ENCODE measurements at places on chromosomes 5 and 9.
A peak's percentile ranks its signal among the peaks of the same experiment; 100 is the strongest.

GRCh38 chr9:135165756-135166519, 78.5 kb downstream of the OLFM1 start:
- DNase-seq, result no peak

GRCh38 chr9:94083384-94083783, 880 bp upstream of the PTPDC1 start:
- DNase-seq, result no peak

- no peak for DNase-seq
These were observed 250.7 kb downstream of the GABRB2 start for GRCh38 chr5:161295721-161296250.

GRCh38 chr5:74934949-74935751, 69.0 kb upstream of the FAM169A start:
- peak; percentile 21 for DNase-seq

DNA sequence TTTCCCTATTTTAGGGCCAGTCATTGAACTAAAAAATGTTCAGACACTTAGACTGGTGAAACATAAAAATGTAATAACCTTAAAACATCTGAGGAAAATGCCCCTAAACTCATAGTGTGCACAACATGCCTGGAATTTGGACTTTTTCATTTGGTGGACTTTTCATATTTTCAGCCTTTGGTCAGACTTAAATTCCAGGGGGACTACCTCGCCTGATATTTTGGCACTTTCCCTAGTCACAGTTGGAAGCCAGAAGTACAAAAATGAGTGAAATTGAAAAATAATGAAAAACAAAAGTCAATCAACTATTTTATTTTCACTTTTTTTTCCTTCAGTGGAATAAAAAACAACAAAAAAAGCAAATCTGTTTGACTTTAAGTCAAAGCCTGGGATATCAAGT, 256.2 kb downstream of the ACTL7B start:
- DNase-seq, result no peak

GRCh38 chr9:127444921-127445850, 6.0 kb downstream of the RPL12 start:
- DNase-seq, result no peak

GRCh38 chr5:21826884-21827283, 1026.3 kb downstream of the CDH12 start:
- DNase-seq, result no peak

DNA sequence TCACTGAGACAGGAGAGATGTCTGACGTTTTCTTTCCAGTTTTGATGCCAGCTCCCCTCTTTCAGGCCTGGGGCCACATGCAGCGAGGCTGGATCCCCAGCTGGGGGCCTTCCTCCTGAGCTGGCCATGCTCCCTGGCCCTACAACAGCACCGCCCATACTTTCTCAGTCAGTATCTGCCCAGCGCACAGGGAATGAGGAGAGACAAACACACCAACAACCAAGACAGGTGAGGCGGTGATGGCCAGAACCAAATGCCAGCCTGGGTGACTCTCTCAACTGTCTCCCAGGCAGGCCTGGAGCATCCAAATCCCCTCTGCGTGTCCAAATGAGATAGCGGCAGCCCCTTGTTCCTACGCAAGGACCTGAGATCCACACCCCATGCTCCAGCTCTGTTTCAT, 109.6 kb downstream of the ROR2 start:
- no peak for DNase-seq

- no peak for DNase-seq
These were observed 25.7 kb downstream of the SLC1A1 start for GRCh38 chr9:4515958-4516375.

DNA sequence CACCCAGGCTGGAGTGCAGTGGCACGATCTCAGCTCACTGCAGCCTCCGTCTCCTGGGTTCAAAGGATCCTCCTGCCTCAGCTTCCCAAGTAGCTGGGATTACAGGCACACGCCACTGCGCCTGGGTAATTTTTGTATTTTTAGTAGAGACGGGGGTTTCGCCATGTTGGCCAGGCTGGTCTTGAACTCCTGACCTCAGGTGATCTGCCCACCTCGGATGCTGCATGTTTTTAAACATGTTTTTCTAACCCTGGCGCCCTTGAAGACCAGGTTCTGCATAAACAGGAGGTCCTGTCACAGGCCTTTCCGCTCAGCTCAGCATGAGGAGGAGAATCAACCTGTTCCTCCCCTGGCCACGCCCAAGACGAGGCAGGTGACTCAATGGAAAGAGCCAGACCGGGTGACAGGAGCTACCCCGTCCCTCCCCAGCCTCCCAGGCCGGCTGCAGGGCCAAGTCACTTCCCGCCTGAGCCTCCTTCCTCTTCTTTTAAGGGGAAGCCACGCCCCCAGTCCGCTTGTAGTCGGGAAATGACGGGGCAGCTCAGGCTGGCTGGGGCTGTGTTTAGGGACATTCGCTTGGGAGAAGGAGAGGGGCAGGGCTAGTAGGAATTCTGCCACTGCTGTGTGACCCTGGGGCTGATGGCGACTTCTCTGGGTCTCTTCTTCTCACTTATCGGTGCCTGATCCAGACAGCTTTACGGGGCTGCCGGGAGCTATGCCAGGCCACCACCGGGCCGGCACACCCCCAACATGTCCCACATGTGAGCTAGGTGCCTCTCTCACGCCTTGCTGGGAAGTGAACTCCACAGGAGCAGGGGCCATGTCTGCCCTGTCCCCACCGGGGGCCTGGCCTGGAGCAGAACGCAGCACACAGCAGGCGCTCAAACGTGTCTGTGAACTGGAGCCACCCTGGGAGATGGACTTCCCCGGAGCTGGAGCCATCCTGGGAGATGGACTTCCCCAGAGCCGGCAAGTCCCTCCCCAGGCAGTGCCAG, 6.1 kb downstream of the NOTCH1 start:
- peak; percentile 97 for DNase-seq

GRCh38 chr9:29214154-29214689, 1640.9 kb upstream of the C9orf72 start:
- no peak for DNase-seq

- DNase-seq, result no peak
These were observed 89.3 kb downstream of the FEM1C start for GRCh38 chr5:115455301-115455707.

- no peak for DNase-seq
These were observed 44.6 kb downstream of the BTNL9 start for GRCh38 chr5:181084621-181085195.

- no peak for DNase-seq
These were observed 256.9 kb upstream of the PCSK5 start for GRCh38 chr9:75633451-75634057.

GRCh38 chr9:126583144-126583760, 30.5 kb upstream of the LMX1B start:
- DNase-seq, result no peak

DNA sequence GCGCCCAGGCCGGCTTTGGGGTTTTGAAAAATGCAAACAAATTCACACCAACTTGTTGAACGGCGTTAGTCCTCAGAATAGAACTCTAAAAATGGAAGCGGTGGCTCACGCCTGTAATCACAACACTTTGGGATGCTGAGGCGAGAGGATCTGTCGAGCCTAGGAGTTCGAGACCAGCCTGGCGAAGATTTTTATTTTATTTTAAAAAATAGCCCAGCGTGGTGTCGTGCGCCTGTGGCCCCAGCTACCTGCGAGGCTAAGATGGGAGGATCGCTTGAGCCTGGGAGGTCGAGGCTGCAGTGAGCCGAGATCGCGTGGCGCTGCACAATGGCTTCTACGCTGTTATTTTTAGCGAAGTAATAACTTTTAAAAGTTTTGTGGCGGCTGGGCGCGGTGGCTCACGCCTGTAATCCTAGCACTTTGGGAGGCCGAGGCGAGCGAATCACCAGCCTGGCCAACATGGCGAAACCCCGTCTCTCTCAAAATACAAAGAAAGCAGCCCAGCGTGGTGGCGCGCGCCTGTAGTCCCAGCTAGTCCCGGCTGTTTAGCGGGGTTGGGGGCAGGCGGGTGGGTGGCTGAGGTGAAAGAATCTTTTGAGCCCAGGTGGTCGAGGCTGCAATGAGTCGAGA, 694 bp upstream of the PLIN2 start:
- DNase-seq, result peak; percentile 15

DNA sequence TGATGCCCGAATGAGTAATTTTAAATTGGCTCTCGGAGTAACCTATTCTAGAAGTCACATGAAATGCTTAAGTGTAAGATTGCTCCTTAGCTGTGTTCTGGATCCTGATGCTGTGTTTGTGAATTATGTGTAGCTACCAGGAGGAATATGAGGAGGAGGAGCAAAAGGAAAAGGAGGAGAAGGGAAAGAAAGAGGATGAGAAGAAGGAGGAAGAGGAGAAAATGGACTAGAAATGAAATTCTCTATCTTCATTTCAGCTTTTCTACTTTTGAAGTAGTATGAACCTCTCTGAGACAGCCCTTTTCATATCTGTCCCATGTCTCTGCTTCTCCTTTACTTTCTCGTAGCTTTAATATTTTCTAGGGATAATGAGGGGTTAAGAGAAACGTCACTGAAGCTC, 119.4 kb upstream of the ACTBL2 start:
- no peak for DNase-seq

DNA sequence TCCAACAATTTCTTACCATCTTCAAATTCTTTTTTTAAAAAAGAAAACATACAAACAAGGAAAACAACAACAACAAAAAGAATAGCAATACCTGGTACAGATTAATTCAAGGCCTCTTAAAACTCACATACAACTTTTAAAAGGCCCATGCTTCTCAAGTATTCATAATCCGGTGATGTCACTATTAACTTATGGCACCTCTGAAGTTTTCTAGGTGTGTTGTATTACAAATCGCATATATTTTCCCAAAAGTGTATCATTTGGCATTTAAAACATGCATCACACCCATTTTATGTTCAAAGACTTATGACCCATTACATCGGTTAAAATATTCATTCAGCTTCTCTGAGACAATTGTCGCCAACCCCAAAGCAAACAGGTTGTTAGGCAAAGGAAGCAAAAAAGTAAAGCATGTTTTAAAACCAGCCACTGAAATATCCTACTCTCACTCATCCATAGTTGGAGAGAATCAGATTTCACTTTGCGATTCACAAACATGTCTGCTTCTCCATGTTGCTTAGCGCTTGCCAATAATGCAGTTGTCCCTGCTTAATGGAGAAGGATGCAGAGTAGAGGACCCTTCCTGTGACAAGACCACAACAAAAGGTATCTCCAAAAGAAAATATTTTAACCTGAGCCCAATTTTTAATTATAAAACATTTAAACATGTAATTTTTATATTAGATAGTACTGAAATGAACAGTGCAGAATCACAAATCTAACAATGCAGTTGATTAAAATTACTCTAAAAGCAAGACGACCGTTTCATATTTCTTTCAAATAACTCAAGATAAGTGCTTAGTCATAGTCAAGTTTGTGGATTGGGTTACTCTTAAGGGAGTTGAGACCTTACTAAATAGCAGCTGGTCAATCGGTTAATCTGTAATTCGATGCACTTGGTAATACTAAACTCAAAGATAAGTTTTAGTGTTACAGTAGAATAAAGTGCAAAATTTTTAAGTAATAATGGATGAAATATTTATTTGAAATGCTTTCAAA, 1.6 kb downstream of the SKP1 start:
- no peak for DNase-seq

DNA sequence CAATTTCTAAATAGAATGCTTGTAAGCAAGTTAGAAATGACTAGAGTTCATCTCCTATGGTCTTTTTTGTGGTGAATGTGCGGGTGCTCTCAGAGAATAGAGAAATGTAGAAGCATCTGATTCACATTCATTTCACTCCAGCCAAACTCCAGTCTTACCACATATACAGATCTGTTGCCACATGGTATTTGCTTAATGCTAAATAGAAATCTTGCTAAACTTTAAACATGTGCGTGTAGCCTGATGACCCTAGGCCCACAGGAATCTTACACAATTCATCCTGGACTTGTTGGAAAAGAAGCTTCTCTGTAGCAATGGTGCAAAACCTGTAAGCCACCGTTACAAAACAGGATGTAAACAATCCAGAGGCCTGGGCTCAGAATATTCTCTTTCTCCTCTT, 135.2 kb downstream of the PCSK1 start:
- DNase-seq, result no peak

DNA sequence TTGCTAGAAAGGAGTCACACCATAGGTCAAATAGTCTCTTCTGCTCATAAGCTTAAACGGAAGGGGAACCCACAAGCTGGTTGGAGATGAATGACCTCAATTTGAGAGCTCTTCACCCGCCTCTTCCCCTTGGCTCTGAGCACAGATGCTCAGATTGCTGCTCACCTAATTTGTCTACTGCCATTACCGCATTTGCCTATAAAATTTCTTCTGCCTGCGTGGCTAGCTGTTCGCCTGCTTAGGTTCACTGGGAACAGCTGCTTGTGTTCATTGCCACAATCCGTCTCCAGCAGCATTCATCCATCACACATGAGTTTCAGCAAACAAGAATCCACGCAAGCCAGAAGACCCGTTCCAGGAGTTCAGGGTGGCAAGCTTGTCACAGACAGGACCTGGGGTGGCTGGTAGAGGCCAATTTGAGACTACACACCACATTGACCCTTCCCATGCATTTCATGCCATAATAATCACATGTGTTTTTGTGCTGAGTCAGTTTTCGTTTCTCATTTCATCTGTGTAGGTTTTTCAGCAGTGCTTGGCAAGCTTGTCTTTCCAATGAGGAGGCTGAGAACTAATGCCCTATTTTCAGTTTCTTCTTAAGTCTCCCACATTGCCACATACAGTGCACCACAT, 50.2 kb upstream of the DNAH5 start:
- no peak for DNase-seq

GRCh38 chr9:133943036-133943780, 48.9 kb downstream of the VAV2 start:
- no peak for DNase-seq

GRCh38 chr5:32450952-32451351, 6.4 kb upstream of the ZFR start:
- no peak for DNase-seq

- DNase-seq, result no peak
These were observed 102.3 kb upstream of the MAP3K1 start for GRCh38 chr5:56712895-56713591.

DNA sequence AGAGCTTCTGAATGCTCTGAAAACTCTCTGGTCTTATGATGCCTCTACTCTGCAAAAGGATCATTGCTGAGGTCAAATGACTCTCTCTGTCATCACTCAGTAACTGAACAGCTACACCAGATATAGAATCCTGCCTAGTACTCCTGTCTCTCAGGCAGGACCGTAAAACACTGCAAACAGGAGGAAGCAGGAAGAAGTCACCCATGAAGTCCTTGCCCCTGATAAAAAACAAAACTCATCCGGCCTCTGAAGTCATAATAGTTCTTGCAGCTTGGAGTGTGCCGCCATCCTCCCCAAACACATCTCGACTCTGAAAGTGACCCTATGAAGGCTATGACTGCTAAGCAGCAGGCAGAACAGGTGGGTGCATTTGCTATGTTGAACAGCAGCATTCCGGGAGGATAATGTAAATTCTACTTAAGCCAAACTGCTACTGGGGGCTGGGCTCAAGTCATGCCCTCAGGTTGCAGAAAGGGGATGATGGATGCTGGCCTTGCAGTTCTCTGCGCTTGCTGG, 81.9 kb upstream of the FAM169A start:
- no peak for DNase-seq

- DNase-seq, result no peak
These were observed 19.6 kb downstream of the ANGPTL2 start for GRCh38 chr9:127102788-127103187.

Data from stimulated activated CD4-positive, alpha-beta T cell treated with anti-CD3 and anti-CD28 coated beads, TNF-alpha, amount 100 ng/mL, for 48 hours (primary cell).